ENCODE measurements at places on chromosomes 16 and 17. TPM values are rescaled to one million over a fixed set of nuclear protein-coding genes. Genes with fewer than 3 reads are reported as not detected.

DNA sequence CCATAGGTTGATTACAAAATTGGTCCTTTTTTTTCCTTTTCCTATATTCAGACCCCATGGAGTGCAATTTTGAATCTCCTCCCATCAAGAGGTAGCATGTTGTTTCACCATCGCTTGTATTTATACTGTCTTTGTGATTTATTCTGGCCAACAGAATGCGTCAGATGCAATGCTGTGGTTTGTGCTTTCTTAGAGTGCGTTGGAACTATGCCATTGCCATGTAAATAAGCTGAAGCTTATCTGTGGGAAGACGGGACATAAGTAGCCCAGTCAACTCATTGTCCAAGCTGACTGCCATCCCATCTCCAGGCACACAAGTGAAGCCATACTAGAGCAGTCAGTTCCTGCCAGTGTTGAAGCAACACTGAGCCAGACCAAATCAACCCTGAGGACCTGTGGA, 1339.3 kb upstream of the GOT2 start:
- no peak for DNase-seq

GRCh38 chr17:35747540-35748017, 5.5 kb downstream of the GAS2L2 start:
- peak; percentile 76 for DNase-seq

GRCh38 chr16:61900482-61900881, 135.8 kb downstream of the CDH8 start:
- DNase-seq, result no peak

Gene CDYL2
- 6.3 TPM for total RNA-seq

GRCh38 chr17:71229070-71229469, 891.8 kb upstream of the SOX9 start:
- DNase-seq, result no peak

DNA sequence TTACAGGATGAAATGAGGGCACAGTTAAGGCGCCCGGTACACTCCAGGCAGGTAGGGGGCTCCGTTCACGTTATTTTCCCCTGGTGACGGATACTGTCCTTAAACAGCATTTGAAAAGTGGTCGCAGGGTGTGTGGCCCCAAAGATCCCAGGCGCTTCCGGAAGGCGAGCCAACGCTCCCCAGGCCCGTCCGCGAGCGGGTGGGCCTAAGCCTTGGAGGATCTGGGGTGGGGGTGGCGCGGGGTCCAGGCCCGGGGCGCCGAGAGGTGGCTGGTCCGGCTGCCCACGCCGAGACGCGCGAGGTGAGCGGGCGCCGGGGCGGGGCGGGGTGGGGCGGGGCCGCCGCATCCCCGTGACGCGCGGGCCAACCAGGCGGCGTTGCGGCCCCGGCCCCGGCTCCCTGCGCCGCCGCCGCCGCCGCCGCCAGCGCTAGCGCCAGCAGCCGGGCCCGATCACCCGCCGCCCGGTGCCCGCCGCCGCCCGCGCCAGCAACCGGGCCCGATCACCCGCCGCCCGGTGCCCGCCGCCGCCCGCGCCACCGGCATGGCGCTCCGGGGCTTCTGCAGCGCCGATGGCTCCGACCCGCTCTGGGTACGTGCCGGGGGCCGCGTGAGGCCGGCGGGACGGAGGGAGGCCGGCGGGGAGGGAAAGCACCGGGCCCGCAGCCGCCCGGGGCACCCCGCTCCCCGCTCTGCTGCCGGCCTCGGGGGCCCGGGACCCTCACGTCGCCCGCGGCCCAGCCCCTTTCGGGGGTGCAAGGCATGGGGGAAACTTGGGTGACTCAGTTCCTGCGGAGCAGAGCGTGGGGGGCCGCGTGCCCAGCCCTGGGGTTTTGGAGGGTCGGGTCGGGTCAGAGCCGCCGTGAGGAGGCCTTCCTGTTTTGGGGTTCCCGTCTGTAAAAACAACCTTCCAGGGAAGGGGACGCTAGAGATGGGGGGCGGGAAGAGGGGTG, at the start of gene ABCC1:
ABCC1 (plus strand) TSS at position 407 of the 951 bp plus-strand sequence; CDS start at position 543, 136 bp downstream.
- peak; percentile 46 for DNase-seq

DNA sequence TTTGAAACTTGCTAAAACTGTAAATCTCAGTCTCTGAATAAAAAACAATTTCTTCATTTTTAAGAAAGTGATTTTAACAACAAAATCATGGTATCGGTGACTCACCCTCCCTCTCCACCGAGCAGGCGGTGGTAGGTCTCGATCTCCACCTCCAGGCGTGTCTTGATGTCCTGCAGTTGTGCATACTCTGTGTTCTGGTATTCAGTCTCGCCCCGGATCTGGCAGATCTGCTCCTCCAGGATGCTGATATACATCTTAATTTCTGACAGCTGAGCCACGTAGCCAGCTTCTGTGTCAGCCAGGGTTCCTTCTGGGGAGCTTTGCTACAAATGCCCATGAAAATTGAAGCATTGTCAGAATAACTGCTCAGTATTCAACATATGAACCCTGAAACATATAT, 15.4 kb upstream of the KRT24 start:
- DNase-seq, result no peak

Gene SLC5A10
- total RNA-seq, result not detected

Gene FA2H
- total RNA-seq, result 17.3 TPM

DNA sequence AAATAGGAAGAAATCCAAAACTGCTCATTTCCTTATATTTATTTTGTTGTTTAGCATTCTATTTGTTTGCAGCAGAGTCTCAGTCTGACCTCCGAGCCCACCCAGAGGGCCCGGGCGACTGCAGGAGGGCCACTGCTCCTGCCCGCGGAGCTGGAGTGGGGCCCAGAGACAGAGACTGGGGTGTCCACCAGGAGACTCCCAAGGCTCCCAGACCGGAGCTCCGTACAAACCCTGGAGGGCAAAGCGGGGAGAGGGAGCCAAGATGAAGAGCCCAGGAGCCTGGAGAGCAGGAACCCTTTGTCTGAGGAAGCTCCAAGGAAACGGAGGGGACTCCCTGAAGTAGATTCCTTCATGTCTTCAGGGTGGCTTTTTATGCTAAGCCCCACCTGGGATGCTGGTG, 57.9 kb downstream of the AXIN2 start:
- DNase-seq, result no peak

Gene NXPH3
- total RNA-seq, result 0.93 TPM

Gene TBC1D3H
- total RNA-seq, result not detected

DNA sequence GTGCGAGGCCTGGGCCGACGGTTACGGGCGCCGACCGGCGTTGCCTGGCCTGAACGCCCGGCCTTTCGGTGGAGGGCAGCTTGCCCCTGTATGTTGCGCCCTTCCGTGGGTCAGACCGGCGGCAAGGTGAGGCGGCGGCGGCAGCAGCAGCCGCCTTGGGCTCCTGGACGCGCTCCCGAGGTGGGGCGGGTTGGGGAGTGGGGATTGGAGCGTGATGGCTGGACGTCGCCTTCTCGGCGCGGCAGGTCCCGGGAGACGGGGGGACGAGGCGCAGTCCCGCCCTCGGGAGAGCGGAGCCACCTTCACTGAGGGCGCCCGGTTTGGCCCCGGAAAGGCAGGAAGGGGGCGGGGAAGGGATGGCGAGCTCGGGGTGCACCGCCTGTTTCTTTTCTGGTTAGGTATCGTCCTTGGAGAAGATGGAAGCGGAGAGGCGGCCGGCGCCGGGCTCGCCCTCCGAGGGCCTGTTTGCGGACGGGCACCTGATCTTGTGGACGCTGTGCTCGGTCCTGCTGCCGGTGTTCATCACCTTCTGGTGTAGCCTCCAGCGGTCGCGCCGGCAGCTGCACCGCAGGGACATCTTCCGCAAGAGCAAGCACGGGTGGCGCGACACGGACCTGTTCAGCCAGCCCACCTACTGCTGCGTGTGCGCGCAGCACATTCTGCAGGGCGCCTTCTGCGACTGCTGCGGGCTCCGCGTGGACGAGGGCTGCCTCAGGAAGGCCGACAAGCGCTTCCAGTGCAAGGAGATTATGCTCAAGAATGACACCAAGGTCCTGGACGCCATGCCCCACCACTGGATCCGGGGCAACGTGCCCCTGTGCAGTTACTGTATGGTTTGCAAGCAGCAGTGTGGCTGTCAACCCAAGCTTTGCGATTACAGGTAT, 671 bp downstream of the DGKE start:
- peak; percentile 62 for DNase-seq

GRCh38 chr16:57884655-57885133, 82.4 kb upstream of the KIFC3 start:
- no peak for DNase-seq

Gene SDF2
- total RNA-seq, result 56.3 TPM

Gene FMNL1
- total RNA-seq, result 17.3 TPM

GRCh38 chr16:4640572-4641305, 16.1 kb downstream of the MGRN1 start:
- DNase-seq, result no peak
